ENCODE measurements at places on chromosomes 6 and 20. TPM values are rescaled to one million over a fixed set of nuclear protein-coding genes. Genes with fewer than 3 reads are reported as not detected.

- DNase-seq: no peak
- H3K27ac ChIP-seq: no peak overlapping the region
- H3K4me1 ChIP-seq: peaks cover 18% of the 10 kb centered on the region
- H3K4me3 ChIP-seq: no peak overlapping the region
Measured at GRCh38 chr6:2464641-2465040, 219.2 kb upstream of the GMDS start.

PIGT gene
- 140 TPM for total RNA-seq

RGS17 gene
- total RNA-seq: 2.9 TPM

DNA sequence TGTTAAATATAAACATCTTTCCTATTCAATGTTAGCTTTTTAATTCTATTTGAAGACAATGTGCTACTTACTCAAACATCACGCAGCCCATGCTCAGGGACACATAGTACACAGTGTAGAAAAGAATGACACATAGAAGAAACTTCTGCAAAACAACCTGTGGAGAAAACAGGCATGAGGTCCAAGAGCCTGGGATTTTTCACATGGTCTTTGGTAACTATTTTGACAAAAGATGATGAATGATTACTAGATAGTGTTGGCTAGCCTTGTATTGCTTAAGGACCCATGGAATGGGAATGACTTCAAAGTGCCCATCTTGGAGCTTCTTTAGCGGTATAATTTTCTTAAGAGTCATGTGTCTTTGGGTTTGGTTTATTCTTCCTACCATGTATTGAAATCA lies 15.4 kb downstream of the TMEM244 start:
- DNase-seq: no peak
- no peaks in the 10 kb centered on the region for H3K36me3 ChIP-seq
- no peaks in the 10 kb centered on the region for H3K27me3 ChIP-seq
- H3K4me3 ChIP-seq: no peak overlapping the region
- H3K4me1 ChIP-seq: peaks cover 13% of the 10 kb centered on the region

MEI4 gene
- not detected for total RNA-seq

ENTPD6 gene
- total RNA-seq: 62.5 TPM

DNA sequence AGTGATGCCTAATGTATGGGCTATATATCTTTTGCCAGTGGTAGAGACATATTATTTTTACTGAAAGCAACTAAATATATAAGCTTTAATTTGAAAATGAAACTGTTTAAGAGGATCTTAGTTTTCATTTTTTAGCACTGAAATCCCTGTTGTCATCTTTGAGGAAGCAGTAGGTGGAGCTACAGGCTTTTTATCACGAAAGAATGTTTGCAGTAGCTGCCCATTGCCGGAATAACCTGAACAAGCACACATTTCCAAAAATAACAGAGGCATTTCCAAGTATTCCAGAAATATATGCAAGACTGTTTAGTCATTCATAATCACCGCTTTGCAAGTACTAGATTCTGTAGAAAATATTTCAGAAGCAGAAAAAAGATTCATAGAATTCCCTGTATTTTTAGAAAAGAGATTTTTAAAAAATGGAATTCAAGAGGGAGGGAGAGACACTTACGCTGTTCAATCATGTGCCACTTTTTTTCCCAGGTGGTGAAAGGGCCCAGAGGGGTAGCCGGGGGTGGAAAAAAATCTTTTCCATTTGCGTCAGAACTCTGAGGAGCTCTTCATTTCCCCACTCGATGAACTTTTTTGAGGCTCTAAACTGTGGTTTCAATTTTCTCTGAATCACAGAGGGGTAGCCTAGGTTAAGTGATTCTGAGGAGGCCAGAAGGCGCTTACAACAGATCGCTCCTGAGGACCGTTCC lies 142.5 kb upstream of the FERMT1 start:
- no peak for DNase-seq
- no peaks in the 10 kb centered on the region for H3K36me3 ChIP-seq
- H3K4me1 ChIP-seq: peaks cover 11% of the 10 kb centered on the region
- peak overlapping the region; percentile 18 for H3K4me3 ChIP-seq

DNA sequence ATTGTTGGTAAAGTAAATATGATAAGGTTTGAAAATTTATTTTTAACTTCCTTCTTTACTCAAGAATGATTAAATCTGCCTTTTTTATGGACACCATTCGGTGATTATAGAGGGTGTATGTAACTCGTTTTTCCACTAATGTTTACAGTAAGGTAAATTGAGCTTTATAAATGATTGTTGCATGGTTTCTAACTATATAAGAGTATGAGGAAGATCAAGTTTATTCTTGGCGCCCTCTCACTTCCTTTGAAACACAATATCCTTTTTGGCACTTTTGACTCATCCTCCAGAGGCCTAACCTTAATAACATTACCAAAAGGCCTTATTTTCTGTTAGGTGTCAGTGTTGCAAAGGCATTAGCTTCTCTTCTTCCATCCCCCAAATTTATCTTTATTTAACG lies 41.8 kb upstream of the MTRF1L start:
- H3K4me3 ChIP-seq: no peak overlapping the region
- H3K27ac ChIP-seq: no peak overlapping the region
- peaks cover 2% of the 10 kb centered on the region for H3K4me1 ChIP-seq
- H3K36me3 ChIP-seq: peaks cover 5% of the 10 kb centered on the region
- H3K27me3 ChIP-seq: no peaks in the 10 kb centered on the region

- DNase-seq: no peak
- H3K27me3 ChIP-seq: peaks cover 50% of the 10 kb centered on the region
- no peak overlapping the region for H3K27ac ChIP-seq
- no peak overlapping the region for H3K4me3 ChIP-seq
Measured at GRCh38 chr20:57570920-57571319, 10.0 kb downstream of the PCK1 start.

GRCh38 chr20:16848061-16848460 lies 99.9 kb downstream of the OTOR start:
- H3K36me3 ChIP-seq: no peaks in the 10 kb centered on the region
- no peak for DNase-seq
- H3K4me3 ChIP-seq: no peak overlapping the region
- H3K4me1 ChIP-seq: no peaks in the 10 kb centered on the region

DNA sequence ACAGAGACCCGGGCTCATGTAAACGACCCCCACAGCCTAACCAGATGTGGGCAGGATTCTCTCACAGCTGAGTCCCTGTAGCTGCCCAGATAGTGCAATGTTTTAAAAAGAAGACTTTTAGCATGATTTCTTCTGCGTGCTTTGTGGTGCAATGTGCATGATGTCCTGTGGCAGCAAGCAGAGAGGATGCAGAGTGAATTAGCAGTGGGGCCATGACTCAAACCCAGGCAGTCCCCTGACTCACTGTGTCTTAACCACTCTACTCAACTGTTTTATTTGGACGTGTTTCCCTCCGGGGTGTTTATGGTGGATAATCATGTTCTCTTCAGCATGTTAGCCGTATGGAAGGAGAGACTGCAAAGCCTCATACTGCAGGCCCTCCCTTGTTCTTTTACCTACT lies 247.9 kb downstream of the SLC24A3 start:
- no peaks in the 10 kb centered on the region for H3K4me1 ChIP-seq
- no peak overlapping the region for H3K27ac ChIP-seq
- DNase-seq: no peak
- H3K36me3 ChIP-seq: no peaks in the 10 kb centered on the region
- H3K27me3 ChIP-seq: no peaks in the 10 kb centered on the region

SLC22A1 gene
- total RNA-seq: 1.0 TPM

DNA sequence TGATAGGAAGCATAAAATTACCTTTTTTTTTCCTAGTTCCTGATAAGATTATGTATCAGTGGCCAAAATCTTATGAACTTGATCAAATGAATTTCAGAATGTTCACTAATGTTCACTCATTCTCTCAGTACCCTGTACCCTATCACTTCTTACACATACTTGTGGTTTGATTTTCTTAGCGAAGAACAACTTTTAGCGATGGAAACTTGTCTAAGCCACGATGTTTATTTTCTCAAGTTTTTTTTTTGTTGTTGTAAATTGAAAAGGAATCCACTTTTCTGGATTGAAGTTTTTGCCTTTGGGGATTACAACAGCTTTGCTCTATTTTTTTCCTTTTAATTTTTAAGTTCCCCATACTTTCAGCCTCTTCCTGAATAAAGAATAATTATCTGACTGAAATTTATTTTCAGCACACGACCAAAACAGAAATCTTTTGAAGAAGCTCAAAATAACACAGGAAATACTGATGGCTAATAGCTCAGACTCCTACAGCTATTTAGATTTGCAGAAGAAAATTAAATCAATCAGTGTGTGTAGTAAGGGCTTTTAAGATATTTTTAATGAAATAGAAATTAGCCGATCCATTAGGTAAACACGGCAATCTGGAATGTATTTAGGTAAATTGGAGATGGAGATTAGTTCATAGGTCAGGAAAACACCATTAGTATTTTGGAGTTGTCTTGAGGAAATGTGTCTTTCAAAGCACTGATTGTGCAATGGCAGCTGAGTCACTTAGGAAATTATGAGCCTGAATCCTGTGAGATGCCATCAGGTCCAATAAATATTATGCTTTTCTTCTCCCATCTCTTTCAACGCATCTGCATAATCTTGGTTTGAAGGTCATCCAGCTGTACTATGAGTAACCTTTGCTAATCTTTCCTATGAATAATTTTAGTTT lies 217.5 kb downstream of the GJA1 start:
- H3K4me1 ChIP-seq: peaks cover 30% of the 10 kb centered on the region
- H3K36me3 ChIP-seq: no peaks in the 10 kb centered on the region
- H3K27ac ChIP-seq: peak overlapping the region; percentile 70
- H3K27me3 ChIP-seq: no peaks in the 10 kb centered on the region
- DNase-seq: no peak
- peak overlapping the region; percentile 5 for H3K4me3 ChIP-seq

DNA sequence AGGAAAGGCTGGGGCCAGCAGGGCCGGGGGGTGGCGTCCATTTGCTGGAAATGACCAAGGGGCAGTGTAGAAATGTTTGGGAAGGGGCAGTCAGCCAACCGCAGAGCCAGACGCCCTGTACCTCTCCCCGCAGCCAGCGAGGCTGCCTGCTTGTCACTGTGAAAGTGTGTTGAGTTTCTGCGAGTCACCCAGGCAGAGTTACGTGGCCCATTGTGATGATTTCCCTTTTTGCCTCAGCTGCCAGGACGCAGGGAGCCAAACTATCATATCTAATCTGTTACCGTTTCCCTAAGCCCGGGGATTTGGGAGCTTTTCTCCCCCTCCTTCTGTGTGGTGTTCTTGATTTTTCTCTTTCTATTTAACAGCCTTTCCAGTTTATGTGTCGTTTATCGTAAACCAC lies 67.9 kb upstream of the STX16 start:
- H3K27ac ChIP-seq: no peak overlapping the region
- peaks cover 18% of the 10 kb centered on the region for H3K4me1 ChIP-seq
- no peaks in the 10 kb centered on the region for H3K36me3 ChIP-seq
- H3K4me3 ChIP-seq: no peak overlapping the region
- peaks cover 2% of the 10 kb centered on the region for H3K27me3 ChIP-seq

DNA sequence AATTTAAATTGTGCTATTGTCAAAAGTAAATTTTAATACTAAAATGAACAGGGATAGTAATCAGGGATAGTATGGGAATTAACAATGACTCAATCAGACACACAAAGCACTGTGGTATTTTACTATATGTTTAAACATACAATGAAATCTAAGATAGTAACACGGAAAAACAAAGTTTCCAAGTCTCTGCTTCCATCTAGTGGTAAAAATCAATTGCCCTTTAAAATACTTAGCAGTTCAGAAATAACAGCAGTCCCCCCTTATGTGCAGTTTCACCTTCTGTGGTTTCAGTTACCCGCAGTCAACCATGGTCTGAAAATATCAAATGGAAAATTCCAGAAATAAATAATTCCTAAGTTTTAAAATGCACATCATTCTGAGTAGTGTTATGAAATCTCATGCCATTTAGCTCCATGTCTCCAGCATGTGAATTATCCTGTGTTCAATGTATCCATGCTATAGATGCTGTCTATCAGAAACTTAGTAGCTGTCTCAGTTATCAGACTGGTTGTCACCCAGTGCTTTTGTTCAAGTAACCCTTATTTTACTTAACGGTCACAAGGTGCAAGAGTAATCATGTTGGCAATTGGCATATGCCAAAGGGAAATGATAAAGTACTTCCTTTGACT lies 58.5 kb downstream of the AHI1 start:
- DNase-seq: no peak
- H3K27ac ChIP-seq: no peak overlapping the region
- no peak overlapping the region for H3K4me3 ChIP-seq
- peaks cover 21% of the 10 kb centered on the region for H3K36me3 ChIP-seq

- DNase-seq: no peak
- no peak overlapping the region for H3K4me3 ChIP-seq
- peaks cover 15% of the 10 kb centered on the region for H3K4me1 ChIP-seq
- peak overlapping the region; percentile 50 for H3K27ac ChIP-seq
- H3K27me3 ChIP-seq: no peaks in the 10 kb centered on the region
- peaks cover 3% of the 10 kb centered on the region for H3K36me3 ChIP-seq
Measured at GRCh38 chr6:111494951-111495635, 12.1 kb upstream of the REV3L start.

- H3K27ac ChIP-seq: no peak overlapping the region
- DNase-seq: no peak
- peaks cover 33% of the 10 kb centered on the region for H3K27me3 ChIP-seq
- no peak overlapping the region for H3K4me3 ChIP-seq
- no peaks in the 10 kb centered on the region for H3K36me3 ChIP-seq
- peaks cover 12% of the 10 kb centered on the region for H3K4me1 ChIP-seq
Measured at GRCh38 chr20:6120491-6120988, 2.3 kb downstream of the FERMT1 start.

- no peak overlapping the region for H3K4me3 ChIP-seq
- DNase-seq: no peak
- H3K27ac ChIP-seq: no peak overlapping the region
- H3K4me1 ChIP-seq: peaks cover 3% of the 10 kb centered on the region
- peaks cover 47% of the 10 kb centered on the region for H3K27me3 ChIP-seq
Measured at GRCh38 chr20:50712771-50713656, 18.4 kb upstream of the PARD6B start.

DNA sequence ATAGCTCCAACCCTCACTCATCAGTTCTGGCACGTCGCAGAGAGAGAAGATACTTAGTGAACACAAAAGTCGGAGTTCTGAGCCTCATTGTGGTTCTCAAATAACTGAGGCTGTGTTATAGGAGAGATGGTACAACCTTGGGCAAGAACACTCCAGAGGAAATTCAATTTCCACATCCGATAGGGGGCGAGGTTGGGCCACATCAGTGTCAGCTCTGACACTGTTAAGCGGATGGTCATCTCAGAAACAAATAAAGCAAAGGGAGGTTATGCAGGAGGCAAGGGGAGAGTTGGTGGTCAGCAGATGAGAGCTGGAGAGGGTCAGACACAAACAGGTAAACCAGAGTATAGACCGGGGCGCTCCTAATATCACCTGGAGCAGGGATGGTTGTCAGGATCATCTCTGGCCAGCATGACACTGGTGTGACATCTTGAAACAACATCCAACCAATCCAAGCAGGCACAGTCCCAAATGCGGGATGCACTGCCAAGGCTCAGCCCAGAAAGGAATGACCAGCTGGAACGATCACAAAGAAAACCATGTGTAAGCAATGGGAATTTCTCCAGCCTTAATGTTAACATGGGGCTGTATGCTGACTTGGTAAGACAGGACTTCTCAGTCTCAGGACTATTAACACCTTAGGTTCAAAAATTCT lies 331.8 kb downstream of the HACE1 start:
- no peak overlapping the region for H3K4me3 ChIP-seq
- no peaks in the 10 kb centered on the region for H3K36me3 ChIP-seq
- H3K27me3 ChIP-seq: no peaks in the 10 kb centered on the region
- peaks cover 46% of the 10 kb centered on the region for H3K4me1 ChIP-seq

ELOVL2 gene
- 57.0 TPM for total RNA-seq

Data from osteocyte (in vitro differentiated cells).